ENCODE measurements at places on chromosomes 5 and 9. TPM values are rescaled to one million over a fixed set of nuclear protein-coding genes. Genes with fewer than 3 reads are reported as not detected.
A peak's percentile ranks its signal among the peaks of the same experiment; 100 is the strongest.

Gene TBC1D2
- polyA plus RNA-seq, result 5.6 TPM

Gene AGTPBP1
- polyA plus RNA-seq, result 35.5 TPM

Gene GAPVD1
- polyA plus RNA-seq, result 55.4 TPM

Gene NR6A1
- polyA plus RNA-seq, result not detected

Gene PCDHB4
- polyA plus RNA-seq, result not detected

Gene PCDHA10
- polyA plus RNA-seq, result not detected

Gene BDP1
- 18.1 TPM for polyA plus RNA-seq

Gene TCF7
- 344 TPM for polyA plus RNA-seq

Gene CORO2A
- 11.9 TPM for polyA plus RNA-seq

Gene STK32A
- not detected for polyA plus RNA-seq

Gene FOXE1
- polyA plus RNA-seq, result not detected

Gene SV2C
- not detected for polyA plus RNA-seq

Gene C1QTNF3
- polyA plus RNA-seq, result 0.39 TPM

Gene SLC36A3
- not detected for polyA plus RNA-seq

Gene FBLL1
- polyA plus RNA-seq, result not detected

Gene FGF1
- not detected for polyA plus RNA-seq

DNA sequence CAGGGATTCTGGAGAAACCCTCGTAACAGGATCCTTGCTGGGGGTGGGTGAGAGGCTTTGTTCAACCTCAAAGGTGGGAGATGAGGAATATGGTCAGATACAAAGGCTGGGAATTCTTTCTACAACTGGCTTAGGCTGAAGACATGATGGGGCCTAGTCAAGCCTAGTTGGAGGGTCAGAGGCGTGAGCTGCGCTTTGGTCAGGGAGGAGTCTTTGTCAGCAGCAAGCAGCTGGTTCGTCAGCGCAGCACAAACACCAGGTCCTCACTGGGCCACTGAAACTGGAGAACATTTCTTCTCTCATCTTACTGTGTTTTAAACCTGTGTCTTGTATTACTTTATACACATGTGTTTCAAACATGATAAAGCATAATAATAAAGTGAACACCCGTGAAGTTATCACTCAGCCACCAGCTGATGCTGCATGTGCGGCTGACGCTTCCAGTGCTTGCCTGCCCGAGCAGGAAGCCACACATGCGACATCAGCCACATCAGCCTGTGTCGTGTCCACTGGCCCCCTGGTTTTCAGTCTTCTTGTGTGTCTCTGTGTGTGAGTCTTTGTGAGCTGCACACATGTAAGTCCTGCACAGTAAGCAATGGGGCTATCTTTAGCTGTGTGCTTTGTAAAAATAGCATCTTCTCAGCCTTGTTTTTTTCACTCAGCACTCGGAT is 81.5 kb downstream of the WNK2 start:
- no peak for DNase-seq

DNA sequence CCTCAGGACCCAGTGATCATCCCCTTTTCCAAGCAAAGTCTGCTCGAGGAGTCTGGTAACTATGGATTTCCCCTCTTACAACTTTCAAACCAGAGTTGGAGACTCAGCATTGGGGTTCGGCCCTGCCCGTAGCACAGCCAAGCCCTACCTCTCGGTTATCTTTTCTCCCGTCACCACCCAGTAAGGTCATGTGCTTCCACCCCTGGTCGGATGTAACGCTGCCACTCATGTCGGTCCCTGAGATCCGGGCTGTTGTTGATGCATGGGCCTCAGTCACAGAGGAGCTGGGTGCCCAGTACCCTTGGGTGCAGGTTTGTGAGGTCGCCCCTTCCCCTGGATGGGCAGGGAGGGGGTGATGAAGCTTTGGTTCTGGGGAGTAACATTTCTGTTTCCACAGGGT is 1.2 kb downstream of the GALT start:
- no peak for DNase-seq

GRCh38 chr9:71830929-71831328 is 62.6 kb upstream of the CEMIP2 start:
- no peak for DNase-seq

- DNase-seq, result peak; percentile 22
Observed at GRCh38 chr5:1827886-1828397, 26.7 kb downstream of the NDUFS6 start.

- no peak for DNase-seq
Observed at GRCh38 chr5:15487228-15487627, 12.8 kb upstream of the FBXL7 start.

DNA sequence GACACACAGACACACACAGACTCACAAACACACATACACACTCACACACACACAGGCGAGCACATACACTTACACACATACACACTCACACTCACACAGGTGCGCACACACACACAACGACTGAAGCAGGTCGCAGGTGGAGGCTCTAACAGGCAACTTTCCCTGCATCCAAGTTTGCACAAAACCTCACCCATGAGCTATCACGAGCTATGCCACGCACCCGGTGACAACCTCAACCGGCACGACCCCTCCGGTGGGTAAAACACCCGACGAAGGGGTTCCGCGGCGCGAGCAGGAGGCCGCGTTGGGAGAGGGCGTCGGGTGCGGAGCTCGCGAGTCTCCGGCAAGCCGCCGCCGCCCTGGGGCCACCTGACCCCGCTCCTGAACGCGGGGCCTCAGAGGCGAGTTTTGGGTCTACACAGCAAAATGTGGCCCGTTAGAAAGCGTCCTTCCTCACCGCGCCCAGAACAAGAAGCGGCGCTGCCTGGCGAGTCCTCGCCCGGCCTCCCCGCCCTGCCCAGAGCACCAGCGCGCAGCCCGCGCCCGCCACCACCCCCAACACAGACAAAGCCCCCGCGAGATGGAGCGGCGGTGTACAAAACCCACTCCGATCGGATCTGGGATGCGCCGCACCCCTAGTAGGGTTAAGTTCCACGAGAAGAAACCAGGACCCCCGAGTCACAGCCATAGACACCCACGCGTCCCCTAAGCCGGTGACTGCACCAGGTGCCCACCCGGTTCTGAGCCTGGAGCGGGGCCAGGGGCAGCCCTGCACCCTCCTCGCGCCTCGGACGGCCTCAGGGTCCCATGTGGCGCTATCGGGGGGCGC is 665 bp downstream of the SLC6A3 start:
- no peak for DNase-seq

- DNase-seq, result peak; percentile 24
Observed at GRCh38 chr5:150544611-150545219, 36.8 kb downstream of the NDST1 start.

GRCh38 chr9:113568571-113569321 is 105.2 kb downstream of the RGS3 start:
- DNase-seq, result no peak

DNA sequence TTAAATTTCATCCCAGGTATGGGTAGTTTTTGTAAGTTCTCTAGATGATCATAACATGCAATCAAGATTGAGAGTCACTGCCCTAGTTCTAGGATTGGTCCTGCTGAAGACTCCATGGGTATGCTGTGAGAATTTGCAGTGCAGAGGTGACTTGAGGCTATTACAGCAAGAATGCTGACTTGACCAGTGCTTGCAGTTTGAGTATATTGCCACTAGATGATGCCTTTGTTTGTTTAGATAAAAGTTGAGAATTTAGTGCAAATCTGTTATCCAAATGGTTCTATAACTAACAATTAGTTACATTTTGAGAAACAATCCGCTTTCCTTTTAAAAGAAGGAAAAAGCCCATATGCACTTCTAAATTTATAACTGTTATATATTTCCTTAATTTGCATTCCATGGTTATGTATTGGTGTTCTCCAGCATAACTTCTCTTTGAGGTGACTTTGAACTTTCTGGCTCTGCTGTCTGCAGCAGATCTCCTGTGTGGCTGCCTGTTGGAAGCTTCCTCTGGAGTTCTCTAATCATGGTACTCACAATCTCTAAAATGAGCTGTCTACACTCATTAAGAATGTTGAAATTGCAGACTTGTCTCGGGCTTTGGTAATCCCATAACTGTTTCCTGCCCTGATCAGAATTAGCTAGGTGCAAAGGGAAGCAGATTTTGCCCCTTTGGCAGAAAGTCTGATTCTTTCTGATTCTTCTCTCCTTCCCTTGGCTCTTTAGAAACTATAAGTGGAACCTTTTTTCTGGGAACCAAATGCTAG is 24.9 kb downstream of the MELK start:
- DNase-seq, result no peak

- no peak for DNase-seq
Observed at GRCh38 chr5:55533521-55534435, 986 bp downstream of the PLPP1 start.

GRCh38 chr9:137273611-137274320 is 3.8 kb upstream of the TOR4A start:
- no peak for DNase-seq

DNA sequence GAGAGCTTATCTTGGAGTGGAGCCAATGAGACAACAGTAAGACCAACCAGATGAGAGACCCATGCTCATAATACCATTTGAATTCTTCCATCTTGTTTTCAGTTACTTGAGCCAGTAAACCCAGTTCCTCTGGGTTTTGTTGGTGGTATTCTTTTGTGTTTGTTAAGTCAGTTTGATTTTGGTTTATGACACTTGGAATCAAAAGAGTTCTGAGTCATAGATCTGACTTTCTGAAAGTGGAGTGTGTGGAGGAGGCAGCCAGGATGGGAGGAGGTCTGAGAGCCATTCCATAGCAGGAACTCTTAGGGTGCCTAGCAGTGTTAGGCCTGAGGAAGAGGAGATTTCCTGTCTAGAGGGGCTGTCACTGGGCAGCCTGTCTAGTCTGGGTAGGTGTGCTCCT is 24.6 kb upstream of the PANK3 start:
- DNase-seq, result no peak

DNA sequence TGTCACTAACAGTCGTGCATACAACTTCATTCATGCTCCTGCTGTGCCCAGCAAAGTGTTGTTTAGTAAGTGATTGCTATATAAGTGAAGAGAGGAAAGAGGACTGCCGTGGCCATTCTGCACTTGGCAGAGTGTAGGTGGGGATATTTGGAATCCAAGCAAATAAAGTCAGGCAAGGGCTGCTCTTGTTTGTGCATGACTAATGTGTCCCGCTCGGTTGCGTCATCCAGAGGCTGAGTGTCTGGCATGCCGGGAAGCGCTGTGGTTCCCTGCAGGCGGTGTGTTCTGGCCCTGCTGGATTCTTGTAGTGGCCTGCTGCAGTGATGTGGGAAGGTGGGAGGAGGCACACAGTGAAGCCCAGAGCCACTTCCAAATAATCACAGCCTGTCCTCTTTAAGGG is 136.9 kb upstream of the ANKH start:
- DNase-seq, result no peak

- DNase-seq, result no peak
Observed at GRCh38 chr5:141878186-141878710, at the start of gene PCDH1. Gene PCDH1 (minus strand): TSS chr5:141878410. CDS start chr5:141878262, 148 bp downstream.

- DNase-seq, result no peak
Observed at GRCh38 chr9:127396253-127396807, 639 bp upstream of the SLC2A8 start.

- DNase-seq, result no peak
Observed at GRCh38 chr5:144328494-144328893, 157.8 kb downstream of the KCTD16 start.

DNA sequence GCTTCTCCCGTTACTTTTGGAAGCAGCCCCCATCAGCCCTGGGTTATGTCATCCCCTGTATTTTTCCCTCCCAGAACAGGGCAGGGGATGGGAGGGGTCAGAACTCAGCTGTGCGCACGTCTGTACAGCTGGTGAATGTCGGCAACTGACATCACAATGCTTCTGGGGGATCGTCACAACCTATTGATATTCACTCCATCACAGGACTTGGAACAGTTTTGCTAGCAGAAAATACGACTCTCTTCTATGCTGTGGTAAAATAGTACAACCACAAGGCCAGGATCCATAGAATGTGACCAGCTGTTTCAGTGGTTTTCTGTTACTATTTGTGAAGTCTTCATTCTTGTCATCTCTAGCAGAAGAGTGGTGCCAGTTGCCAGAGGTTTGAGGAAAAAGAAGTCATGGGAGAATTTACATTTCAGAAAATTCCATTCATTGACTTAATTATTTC is 77.1 kb upstream of the KLF4 start:
- no peak for DNase-seq

DNA sequence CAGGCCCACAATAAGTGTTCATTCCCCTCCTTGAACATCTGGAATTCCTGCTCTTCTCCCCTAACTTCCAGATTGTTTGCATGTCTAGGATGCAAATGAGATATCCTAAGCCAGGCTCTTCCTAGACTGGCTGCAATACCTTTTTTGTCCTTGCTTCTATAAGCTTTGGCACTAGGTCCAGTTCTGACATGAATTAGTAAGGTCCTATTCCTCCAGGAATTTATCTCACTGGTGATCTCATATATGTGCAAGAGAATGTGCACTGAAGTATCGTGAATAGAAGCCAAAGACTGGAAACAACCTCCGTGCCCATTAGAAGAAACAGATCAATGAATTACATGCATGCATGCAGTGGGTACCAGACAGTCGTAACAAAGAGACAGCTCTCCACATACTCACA is 25.2 kb downstream of the DUSP1 start:
- no peak for DNase-seq

DNA sequence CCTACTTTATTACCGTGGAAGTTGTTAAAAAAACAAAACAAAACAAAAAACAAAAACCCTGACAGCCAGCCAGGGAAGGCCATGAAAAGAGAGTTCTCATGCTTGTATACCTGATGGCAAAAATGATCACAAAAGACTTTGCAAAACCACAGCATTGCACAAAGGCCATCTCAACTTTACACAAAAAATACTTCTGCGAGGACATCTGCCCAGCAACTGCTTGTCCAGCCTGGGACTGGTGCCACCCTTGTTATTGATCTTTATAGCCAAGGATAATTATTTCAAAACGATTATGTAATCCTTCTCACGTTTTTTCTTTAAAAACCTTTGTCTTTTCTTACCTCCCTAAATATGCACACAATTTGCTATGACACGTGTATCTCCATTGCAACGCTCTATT is 42.2 kb upstream of the SLC28A3 start:
- no peak for DNase-seq

DNA sequence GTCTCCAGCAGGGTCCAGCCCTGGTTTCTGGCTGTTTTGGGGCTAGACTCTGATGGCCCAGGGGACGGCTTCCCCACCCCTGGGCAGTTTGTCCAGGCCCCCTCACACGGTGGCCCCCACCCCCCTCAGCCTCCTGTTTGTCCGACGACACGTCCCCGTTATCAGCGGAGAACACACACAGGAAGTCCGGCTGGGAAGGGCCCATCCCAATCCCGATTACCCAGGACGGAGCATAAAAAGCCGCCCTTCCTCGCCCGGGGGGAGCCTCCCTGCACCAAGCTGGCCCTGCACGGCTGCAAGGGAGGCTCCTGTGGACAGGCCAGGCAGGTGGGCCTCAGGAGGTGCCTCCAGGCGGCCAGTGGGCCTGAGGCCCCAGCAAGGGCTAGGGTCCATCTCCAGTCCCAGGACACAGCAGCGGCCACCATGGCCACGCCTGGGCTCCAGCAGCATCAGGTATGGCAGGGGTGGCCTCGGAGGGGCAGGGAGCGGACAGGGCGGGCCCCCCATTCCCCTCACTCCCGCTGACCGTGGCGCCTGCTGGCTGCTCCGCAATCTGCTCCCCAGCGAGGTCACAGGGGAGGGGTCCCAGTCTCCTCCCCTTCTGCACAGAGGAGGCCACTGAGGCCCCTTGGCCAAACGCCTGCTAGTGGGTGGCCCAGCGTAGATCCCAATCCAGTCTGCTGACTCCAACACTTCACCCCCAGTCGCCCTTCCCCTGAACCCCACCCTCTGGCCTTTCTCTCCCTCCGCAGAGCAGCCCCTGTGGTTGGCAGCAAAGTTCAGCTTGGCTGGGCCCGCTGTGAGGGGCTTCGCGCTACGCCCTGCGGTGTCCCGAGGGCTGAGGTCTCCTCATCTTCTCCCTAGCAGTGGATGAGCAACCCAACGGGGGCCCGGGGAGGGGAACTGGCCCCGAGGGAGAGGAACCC is at the start of gene EGFL7:
Gene EGFL7 (plus strand): TSS at position 261 of the 926 bp plus-strand sequence. CDS start 5,367 bp downstream, outside the sequence.
- DNase-seq, result no peak

Data from CD8-positive, alpha-beta memory T cell (primary cell).